NCI-H2081 (cell line): ENCODE measurements at places on chromosomes 2 and 18.

GRCh38 chr2:125456693-125457363 lies 1199.1 kb upstream of the GYPC start:
- DNase-seq: peak; percentile 78

DNA sequence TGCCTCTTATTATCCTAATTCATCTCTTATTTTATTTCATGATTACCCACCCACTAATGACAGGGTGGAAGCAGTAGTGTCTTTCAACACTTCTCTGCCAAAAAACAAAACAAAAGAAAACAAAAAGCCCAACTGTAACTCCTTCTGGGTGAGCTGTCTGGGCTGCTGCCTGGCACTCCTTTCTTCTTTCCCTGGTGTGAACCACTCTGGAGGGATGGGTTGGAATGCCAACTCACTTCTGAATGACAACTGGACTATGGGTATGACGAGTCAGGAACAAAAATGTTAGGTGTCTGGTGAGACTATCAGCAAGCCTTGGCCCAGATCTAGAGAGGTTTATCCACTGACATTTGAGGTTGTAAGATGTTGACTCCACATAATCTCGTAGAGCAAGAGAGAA lies 88.3 kb upstream of the ITGB6 start:
- DNase-seq: no peak

- no peak for DNase-seq
These were observed 47.8 kb downstream of the XDH start for GRCh38 chr2:31366733-31367132.

GRCh38 chr2:238936162-238937052 lies 88.5 kb downstream of the TWIST2 start:
- DNase-seq: no peak

- no peak for DNase-seq
These were observed 25.0 kb upstream of the CXXC1 start for GRCh38 chr18:50312296-50313030.

- no peak for DNase-seq
These were observed 114.3 kb upstream of the PPP1CB start for GRCh38 chr2:28637066-28638047.

GRCh38 chr2:25690058-25690457 lies 16.7 kb upstream of the DTNB start:
- no peak for DNase-seq

GRCh38 chr2:119468154-119468955 lies 36.7 kb downstream of the TMEM37 start:
- no peak for DNase-seq

- DNase-seq: no peak
These were observed 14.0 kb downstream of the CXCR1 start for GRCh38 chr2:218152777-218153176.

- DNase-seq: no peak
These were observed 28.0 kb downstream of the MRO start for GRCh38 chr18:50791599-50792438.

DNA sequence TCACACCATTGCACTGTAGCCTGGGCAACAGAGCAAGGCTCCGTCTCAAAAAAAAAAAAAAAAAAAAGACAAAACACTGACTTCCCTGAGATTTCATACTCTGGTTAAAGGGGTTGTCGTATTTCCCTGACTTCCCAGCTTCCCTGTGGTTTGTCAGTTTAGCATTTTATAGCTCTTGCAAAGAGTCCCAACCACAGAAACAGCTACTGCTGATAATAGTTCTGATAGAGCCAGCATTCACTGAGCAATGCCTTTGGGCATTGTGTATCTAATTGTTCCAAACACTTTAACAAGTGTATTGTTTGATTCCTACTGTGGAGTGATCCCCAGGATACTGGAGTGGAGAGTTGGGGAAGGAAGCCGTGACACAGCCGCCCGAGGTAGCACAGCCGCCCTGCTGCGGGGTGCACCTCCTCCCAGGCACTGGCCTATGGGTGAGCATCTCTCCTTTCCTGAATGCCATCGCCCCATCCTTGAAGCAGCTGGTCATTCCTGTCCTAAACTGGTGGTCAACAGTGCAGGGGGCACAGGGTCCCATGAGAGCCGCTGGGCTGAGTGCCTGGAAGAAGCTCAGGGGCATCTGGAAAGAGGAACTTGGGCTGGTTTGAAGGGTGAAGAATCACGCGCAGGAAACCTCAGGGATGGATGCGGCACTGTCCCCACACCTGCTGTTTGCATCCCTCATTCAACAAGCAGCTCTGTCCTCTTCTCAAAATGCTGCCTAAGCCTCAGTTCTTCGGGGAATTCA lies 81.0 kb upstream of the TMEM18 start:
- no peak for DNase-seq

- no peak for DNase-seq
These were observed 18.5 kb downstream of the PHOSPHO2 start for GRCh38 chr2:169712791-169713227.
